ENCODE measurements at places on chromosomes 11 and 22. TPM values are rescaled to one million over a fixed set of nuclear protein-coding genes. Genes with fewer than 3 reads are reported as not detected.

The ARRB1 gene
- total RNA-seq: 11.8 TPM

The TBX10 gene
- total RNA-seq: not detected

The DYNC2H1 gene
- total RNA-seq: 2.1 TPM

The SCARF2 gene
- 2.5 TPM for total RNA-seq

The DSCAML1 gene
- 0.05 TPM for total RNA-seq
